ENCODE measurements at places on chromosomes 7 and 10.

GRCh38 chr7:20114468-20114867, 102.7 kb downstream of the MACC1 start:
- peak; percentile 43 for DNase-seq

GRCh38 chr10:2933071-2933470, 134.3 kb upstream of the PFKP start:
- DNase-seq, result no peak

GRCh38 chr10:107614939-107615685, 450.6 kb upstream of the SORCS1 start:
- no peak for DNase-seq

DNA sequence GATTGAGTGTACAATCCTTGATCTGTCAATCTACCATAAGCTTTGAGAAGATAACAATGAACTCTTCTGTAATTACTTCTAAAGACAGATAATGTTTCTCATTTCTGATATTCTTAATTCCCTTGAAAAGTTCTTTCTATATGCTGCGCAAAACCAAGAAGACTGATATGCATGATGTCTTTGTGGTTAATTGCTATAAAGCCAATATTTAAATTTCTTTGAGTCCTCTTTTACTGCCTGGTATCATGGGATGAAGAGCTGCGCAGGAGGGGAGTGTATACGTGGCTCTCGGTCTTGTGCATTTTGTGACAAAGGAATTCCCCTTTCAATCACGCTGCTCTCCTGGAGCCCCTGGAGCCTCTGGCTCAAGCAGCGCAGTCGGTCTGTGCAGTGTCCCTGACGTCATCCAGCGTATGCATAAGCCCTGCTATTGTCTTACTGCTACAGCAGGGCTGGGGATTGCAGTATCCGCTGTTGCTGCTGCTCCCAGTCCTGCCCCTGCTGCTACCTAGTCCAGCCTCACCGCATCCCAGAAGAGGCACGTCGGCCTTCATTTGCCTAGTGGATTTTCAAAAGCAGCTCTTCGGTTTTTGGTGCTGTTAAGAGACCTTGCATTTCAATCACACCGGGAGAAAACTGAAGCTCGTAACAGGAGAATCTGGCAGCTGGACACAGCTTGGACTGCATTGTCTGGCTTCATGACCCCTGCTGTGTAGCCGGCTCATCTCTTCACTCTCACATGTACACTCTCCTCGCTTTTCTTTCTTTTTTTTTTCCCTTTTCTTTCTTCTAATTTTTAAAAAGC, 66.7 kb downstream of the ST7 start:
- DNase-seq, result peak; percentile 40

GRCh38 chr10:132746801-132747625, 38.9 kb downstream of the NKX6-2 start:
- DNase-seq, result no peak

GRCh38 chr10:86489071-86489810, 32.4 kb downstream of the WAPL start:
- no peak for DNase-seq

DNA sequence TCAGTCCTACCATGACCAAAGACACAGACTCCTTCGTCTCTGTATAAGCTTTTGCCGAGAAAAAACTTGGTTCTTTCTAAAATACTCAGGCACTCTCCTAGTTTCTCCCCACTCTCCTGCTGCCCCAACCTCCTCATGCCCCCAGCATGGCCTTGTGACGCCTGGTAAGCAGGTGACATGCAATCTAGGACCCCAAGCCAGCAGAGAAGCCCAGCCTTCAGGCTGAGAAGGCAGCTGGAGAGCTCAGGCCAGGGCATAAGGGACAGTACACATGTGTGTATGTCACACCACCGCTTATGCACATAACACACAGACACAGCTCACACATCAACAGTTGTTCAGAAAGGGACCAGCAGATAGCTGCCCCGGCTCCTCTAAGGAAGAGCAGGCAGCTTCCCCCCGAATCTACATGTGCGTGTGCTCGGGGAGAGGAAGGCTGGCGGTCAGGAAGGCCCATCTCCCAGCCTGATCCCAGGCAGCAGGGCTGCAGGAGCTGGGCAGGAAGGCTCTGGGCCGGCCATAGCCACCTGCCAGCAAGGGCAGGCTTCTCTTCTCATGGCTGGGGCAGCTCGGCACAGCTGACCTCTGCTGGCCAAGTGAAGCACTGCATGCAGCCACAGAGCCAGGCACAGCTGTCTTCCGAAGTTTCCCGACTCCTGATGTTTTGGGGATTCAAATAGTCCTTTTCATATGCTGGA, 8.5 kb downstream of the DDX56 start:
- peak; percentile 75 for DNase-seq

- DNase-seq, result no peak
These were observed 78.9 kb upstream of the EGR2 start for GRCh38 chr10:62895063-62895462.

GRCh38 chr10:86001521-86001920, 365.1 kb downstream of the GRID1 start:
- no peak for DNase-seq

GRCh38 chr10:90993340-90993739, 72.5 kb upstream of the ANKRD1 start:
- no peak for DNase-seq

- no peak for DNase-seq
These were observed 8.7 kb upstream of the EN2 start for GRCh38 chr7:155449008-155449868.

GRCh38 chr7:20217193-20217948, at the start of gene MACC1:
Gene MACC1, minus strand, starts transcription at chr7:20217384. Its CDS starts 55,522 bp downstream, at chr7:20161862.
- DNase-seq, result peak; percentile 93

DNA sequence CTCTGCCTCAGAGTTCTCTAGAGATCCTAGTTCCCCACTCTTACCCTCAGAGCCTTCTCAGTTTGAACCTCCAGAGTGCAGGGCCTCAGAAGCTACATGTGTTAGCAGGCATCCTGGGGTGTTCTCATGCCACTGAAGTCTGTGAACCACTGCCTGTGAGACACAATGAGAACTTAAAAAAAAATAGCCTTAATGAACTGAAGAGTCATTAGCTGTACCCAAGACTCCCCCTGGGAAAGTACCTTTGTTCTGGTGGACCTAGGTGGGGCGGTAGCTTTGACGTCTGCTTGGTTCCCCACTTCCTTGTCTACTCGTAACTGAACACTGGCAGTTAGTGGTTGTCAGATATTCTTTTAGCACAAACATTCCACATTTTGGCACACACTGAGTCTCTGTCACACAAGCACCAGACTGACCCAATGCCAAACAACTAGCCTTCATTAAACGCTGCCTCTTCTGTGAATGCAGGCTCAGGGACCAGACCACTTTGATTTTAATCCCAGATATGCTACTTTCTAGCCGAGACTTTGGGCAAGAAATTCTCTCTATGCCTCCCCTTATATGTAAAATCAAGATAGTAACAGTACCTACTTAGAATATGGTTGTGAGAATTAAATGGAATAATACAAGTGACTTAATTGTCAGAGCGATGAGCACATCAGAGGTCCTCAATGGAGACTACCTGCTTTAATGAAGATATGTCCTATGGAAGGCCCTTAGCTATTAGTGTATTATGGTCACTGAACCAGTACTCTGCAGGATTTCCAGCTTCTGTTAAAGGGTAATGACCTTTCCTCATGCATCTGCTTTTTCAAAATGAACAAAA, 75.3 kb upstream of the CC2D2B start:
- no peak for DNase-seq

- no peak for DNase-seq
These were observed 198.4 kb downstream of the PCLO start for GRCh38 chr7:82964150-82964882.

DNA sequence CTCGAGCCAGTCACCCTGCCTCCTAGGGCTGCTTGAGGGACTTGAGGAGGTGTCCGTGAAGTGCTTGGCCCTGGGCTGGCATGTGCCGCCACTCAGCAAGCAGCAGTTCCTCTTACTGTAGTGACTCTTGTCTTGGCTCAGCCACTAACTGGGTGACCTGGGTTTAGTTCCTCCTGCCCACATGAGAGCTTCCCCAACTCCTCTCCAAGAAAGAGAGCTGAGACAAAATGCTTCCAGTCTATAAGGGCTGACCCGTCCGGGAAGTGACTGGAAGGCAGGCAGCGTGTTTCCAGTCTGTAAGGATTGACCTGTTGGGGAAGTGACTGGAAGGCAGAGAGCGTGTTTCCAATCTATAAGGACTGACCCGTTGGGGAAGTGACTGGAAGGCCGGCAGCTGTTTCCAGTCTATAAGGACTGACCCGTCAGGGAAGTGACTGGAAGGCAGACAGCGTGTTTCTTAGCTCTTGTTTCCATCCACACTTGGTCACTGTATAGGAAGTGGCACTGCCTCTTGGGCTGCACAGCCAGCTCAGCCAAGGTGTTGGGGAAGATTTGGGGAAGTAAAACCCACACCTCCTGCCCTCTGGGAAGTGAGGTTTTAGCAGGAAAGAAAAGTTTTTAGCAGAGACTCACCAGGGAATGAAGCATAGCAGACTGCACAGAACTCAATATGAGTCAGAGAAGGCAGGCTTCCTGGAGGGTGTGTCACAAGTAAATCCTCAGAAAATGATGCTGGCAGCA, 53.3 kb upstream of the PPIF start:
- no peak for DNase-seq

DNA sequence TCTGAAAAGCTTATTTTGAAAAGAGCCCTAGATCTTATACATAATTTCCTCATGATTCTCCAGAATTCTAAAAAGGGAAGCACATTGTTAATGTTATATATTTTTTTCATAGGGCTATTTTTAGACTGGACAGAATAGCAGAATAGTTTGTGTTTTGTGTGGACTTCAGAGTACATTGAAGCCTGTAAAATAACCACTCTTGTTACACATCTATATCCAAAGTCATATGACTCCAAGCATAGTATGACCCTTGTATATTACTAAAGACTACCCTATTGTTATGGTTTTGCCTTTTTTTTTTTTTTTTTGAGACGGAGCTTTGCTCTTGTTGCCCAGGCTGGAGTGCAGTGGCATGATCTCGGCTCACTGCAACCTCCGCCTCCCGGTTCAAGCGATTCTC, 26.1 kb upstream of the FIS1 start:
- DNase-seq, result no peak

DNA sequence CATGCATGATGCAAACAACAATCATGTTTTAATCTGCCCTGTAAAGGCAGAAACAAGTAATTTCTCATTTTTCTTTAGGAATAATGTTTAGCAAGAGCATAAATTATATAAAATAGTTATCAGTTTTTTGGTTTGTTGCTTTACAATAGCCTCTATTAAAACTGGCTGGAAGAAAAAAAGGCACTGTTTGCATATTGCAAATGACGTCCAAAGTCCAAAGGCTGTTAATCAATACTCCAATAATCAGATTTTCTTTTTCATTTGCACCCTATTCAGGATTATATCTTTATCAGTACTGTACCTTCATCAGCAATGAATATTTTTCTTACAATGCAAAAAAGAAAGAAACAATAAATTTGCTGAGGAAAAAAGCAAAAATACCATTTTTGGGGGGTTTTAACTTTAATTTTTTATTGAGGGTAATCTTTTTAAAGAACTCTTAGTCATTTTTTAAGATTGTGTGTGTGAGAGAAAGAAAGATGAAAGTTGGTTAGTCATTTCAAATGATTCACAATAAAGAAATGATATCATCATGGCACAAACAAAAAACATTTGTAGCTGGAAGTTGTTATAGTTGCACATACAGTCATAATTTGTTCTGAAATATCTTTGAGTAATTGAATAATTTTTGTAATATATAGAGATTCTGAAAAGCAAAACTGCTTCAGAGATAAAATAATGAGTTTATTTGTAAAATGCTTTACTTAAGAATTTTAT, 44.4 kb upstream of the AKR1C2 start:
- no peak for DNase-seq

Measured in hematopoietic multipotent progenitor cell treated with erythropoietin and hydrocortisone succinate and interleukin-3 and kit ligand, for 8 days (in vitro differentiated cells).